ENCODE measurements at places on chromosomes 3 and 15. TPM values are rescaled to one million over a fixed set of nuclear protein-coding genes. Genes with fewer than 3 reads are reported as not detected.

GRCh38 chr3:42229942-42230688 is 35.9 kb downstream of the CCK start:
- no peak for DNase-seq

The SLC2A2 gene
- total RNA-seq, result not detected

DNA sequence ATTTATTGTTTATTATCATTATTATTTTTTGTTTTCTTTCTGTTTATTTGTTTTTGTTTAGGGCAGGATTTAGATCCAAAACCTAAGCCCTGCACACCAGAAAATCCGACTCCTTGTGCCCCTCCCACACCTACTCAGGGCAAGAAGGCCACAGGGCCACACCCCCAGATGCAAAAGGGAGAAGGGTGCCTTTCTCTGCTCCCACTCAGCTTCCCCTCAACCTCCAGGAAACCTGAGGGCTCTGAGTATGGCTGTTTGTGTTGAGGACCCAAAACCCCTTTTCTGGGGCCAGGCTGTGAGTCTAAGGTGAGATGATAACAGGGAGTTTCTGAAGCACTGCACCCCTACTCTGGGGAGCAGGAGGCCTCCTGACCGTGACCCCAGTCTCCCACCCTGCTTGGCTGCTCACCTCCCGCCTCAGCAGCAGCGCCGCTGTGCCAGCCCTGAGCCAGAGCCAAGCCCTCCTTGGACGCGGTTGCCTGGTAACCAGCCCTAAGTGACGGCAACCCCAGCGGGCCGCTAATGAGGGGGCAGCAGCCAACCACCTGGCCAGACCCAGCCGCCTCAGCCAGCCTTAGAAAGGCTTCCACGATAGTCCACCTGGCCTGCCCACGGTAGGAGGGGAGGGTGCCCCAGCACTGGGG is 6.4 kb upstream of the C15orf39 start:
- no peak for DNase-seq

The CATSPER2 gene
- 1.3 TPM for total RNA-seq

DNA sequence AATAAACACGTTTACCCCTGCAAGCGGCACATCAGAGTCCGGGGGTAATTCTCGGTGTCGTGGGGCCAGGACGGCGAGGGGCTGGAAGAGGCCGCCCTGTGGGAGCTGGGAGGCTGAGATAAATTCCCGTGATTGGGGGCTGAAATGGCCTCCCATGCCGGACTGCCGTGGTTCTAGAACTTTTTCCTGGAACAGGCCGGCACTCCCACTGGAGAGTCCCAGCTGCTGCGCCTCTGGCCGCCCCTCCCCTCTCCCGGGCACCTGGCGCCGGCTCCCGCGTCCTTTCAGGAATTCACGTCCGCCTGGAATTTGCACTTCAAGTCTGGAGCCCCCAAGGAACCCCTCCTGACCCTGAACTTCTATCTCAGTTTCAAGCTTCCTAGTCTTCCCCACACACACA is 10.8 kb upstream of the LRRC2 start:
- DNase-seq, result no peak

GRCh38 chr3:126827121-126827520 is 123.1 kb downstream of the CHCHD6 start:
- DNase-seq, result no peak

- DNase-seq, result no peak
Measured at GRCh38 chr3:24628523-24629258, 134.0 kb upstream of the THRB start.

The ACOX2 gene
- total RNA-seq, result 10.4 TPM

DNA sequence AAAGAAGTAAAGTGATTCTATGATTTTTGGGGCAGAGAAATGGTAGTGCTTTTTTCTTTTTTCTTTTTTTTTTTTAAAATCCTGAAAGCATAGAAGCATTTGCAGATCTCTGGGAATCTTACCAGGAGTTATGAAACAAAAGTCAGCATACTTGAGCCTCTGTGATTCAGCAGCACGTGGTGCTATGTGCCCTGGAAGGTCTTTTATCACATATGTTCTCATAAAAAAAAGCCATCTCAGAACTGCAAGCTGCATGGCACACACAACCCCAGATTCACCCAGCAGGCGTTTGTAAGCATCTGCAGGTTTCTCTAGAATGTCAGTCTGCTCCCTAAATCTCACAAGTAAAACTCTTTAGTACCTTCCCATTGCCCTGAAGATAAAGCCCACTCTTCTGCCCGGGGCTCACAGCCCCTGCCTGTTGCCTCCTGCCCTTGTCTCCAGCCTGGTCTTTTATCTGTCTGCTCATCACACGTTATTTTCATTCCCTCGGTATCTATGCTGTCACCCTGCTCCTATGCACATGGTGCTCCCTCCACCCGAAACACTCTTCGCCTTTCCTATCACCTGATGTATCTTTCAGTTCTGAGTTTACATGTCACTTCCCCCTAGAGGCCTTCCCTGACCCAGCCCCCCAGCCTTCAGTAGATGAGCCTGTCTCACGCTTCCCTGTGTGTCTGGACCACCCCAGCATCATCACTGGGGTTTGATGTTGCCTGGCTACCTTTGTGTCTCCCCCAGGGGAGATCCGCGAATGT is 72.4 kb downstream of the CHDH start:
- peak; percentile 32 for DNase-seq

DNA sequence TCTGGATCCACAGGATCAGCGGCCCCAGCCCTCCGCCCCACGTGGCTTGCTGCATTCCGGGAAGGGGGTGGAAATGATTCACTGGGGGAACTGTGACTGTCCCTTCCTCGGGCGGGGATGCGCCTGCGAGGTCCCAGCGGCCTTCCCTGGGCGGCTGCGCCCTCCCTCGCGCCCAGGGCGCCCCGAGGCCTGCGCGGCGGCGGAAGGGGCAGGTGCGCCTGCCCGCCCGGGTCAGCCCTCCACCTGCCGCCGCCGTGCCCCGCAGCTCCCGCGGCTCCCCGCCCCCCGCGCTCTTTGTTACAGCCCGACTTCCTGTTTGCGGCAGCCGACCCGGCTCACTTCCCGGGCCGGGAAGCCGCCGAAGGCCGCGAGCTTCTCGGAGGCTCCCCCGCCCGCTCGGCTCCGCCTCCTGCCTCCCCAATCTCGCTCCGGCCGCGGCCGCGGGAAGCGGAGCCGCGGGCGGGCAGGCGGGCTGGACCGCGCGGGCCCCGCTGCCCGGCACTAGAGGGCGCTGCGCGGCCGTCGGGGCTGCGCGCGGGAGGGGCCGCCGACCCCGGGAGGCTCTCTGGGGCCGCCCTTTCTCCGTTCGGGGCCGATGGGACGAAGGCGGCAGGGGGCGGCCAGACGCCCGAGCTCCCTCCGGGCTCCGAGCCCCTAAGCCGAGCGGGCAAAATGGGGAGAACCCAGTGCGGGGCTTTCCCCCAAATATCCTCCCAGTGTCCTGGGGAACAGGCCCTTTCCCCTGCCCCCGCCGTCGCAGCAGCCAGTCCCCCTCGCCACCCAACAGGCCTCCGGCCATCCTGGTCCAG is 11.5 kb upstream of the CHAC1 start:
- peak; percentile 46 for DNase-seq

- DNase-seq, result no peak
Measured at GRCh38 chr3:32349184-32349583, 42.5 kb upstream of the CMTM7 start.

The GOLGA8M gene
- total RNA-seq, result 8.5 TPM

DNA sequence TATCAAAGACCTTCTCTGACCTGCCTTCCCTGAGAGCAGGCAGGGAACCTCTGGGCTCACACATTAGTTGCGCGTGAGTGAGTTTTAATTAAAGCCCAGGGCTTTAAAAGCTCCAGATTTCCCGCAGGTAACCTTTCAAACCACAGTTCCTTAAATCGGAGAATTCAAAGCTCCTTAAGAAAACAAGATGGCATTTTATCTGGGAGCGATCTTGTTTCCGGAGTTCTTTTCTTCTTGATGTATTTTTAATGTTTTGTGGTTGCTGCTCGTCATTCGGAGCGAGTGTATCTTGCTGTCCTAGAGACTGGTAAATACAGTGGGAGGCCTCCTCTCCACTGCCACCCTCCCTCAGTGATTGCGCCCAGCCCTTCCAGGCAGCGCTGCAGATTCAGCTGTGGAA is 284.3 kb downstream of the CLSTN2 start:
- DNase-seq, result no peak

The TMCO5A gene
- not detected for total RNA-seq

DNA sequence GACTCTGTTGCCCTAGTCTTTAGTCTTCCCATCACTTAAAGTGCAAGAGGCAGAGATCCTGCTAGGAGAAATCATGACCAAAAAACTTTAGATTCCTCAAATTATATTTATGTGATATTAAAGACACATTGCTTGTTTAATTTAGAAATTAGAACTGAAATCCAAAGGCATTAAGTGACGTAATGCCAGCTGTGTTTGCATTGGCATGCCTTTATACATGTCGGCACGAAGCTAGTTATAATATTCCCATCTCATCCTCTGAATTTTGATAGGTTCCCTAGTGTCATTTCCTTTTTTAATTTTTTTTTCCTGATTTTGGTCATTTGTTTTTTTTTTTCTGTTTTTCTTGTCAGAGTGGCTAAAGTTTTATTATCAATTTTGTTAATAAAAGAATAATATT is 203.5 kb upstream of the ZBTB20 start:
- DNase-seq, result no peak

GRCh38 chr3:125110016-125110875 is 54.4 kb upstream of the HEG1 start:
- no peak for DNase-seq

The DIS3L gene
- 24.4 TPM for total RNA-seq
